Naive thymus-derived CD8-positive, alpha-beta T cell (primary cell): ENCODE measurements at places on chromosomes 1 and 21.
A peak's percentile ranks its signal among the peaks of the same experiment; 100 is the strongest.

DNA sequence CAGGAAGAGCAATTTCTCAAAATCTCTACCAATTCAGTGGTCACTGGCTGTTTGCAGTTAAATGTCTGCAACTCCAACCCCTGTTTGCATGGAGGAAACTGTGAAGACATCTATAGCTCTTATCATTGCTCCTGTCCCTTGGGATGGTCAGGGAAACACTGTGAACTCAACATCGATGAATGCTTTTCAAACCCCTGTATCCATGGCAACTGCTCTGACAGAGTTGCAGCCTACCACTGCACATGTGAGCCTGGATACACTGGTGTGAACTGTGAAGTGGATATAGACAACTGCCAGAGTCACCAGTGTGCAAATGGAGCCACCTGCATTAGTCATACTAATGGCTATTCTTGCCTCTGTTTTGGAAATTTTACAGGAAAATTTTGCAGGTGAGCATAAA is 167.2 kb downstream of the CRB1 start:
- H3K4me1 ChIP-seq = no peaks in the 10 kb centered on the region
- H3K27ac ChIP-seq = no peak overlapping the region
- no peaks in the 10 kb centered on the region for H3K36me3 ChIP-seq
- H3K4me3 ChIP-seq = no peak overlapping the region
- DNase-seq = no peak

DNA sequence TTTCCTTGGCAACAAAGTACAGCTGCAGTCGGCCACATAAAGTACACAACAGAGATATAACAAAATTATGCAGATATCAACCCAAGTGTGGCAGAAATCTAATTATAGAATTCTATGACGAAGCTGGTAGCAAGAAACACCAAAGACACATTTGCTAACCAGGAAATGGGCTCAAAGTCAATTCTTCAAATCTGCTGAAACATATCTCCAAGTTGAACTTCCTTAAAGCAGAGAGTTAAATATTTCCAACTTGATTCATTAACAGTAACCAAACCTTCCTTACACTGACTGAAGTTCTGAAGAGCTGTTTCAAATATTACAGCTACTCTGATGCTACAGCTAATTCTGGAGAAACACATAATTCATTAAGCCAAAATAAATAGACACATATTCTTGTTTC is 67.6 kb upstream of the SDC3 start:
- H3K27ac ChIP-seq = peak overlapping the region; percentile 68
- peaks cover 9% of the 10 kb centered on the region for H3K36me3 ChIP-seq
- no peak for DNase-seq

DNA sequence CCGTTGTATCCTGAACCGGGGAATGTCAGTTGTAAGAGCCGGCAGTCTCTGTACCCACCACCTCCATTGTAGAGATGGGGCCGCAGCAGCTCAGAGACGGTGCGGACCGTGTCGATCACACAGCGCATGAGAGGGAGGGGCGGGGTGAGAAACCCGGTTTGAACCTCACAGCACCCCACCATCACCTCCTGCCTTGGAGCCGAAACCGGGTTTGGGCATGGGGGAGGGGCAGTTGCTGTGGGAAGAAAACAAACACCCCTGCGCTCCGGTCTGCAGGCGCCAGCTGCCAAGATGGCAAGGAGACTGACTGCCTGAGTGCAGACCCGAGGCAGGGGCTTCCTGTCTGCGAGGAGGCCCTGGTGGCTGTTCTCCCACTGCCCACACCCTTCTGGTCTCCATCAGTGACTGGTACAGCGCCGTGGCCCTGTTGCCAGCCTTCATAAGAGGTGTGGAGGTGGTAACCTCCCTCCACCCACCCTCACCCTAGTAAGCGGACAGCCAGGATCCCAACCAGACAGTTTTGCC is 69.2 kb upstream of the SSBP3 start:
- peaks cover 68% of the 10 kb centered on the region for H3K4me1 ChIP-seq
- peak; percentile 68 for DNase-seq
- no peaks in the 10 kb centered on the region for H3K27me3 ChIP-seq
- H3K4me3 ChIP-seq = peak overlapping the region; percentile 77
- no peaks in the 10 kb centered on the region for H3K36me3 ChIP-seq

DNA sequence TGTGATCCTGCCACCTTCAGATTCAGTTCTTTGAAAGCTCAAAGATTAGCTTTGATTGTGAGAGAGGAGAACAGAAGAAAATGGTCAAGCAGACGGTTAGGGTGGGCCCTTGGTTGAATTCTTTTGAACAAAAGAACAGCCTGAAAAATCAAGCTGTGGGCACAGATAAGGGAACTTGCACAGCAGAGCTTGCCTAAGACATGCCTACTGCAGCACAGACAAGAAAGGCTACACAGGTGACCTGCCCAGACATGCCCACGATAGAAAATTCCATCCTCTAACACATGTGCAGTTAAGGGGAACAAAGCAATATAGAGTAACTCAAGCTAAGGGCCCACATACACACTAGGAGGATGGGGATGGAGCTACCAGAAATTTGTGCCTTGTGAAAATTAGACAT is 512.5 kb upstream of the LRRC7 start:
- no peaks in the 10 kb centered on the region for H3K27me3 ChIP-seq
- no peak overlapping the region for H3K4me3 ChIP-seq
- no peaks in the 10 kb centered on the region for H3K36me3 ChIP-seq
- H3K4me1 ChIP-seq = no peaks in the 10 kb centered on the region

DNA sequence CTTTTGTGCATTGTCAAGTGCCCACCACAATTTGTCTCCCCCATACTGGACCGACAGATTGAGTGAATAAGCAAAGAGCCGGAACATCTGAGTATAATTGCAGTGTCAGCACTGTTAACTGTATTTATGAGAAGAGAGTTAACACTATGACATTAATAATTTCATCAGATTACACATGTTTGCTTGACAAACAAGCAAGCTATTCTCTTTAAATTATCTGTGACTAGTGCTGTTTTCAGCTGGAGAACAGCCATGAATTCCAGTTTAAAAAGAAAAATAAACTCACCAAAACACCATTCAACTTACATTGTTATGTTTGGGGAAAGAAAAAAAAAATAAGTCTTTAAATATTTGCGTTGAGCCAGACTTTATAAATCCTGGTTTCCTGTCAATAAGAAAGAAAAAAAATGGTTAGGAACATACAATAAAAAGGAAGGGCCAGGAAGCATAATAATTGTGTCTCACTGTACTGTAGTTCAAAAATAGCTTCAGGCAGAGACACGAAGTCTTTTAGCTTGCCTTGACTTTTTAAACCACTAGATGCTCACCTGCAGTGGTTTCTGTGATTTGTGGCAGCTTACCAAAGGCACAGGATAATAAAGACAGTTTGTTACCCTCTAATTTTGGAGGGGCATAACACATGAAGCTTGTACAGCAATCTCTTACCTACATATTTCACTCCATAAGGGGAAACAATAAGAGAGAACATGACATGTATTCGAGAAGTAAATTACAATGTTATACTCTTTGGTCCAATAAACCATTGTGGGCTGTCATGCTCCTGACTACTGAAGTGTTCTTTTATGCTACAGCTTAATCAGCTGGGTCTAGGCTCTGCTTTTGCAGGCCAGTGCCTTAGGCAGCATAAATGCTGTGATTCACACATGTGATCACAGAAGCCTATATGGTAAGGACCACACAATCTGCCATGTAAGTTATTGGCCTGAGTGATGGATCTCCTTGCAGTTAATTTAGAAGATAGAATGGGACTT is 302.0 kb upstream of the ADGRL2 start:
- no peak for DNase-seq
- no peak overlapping the region for H3K27ac ChIP-seq
- H3K36me3 ChIP-seq = no peaks in the 10 kb centered on the region
- H3K4me3 ChIP-seq = no peak overlapping the region
- no peaks in the 10 kb centered on the region for H3K4me1 ChIP-seq
- H3K27me3 ChIP-seq = no peaks in the 10 kb centered on the region

DNA sequence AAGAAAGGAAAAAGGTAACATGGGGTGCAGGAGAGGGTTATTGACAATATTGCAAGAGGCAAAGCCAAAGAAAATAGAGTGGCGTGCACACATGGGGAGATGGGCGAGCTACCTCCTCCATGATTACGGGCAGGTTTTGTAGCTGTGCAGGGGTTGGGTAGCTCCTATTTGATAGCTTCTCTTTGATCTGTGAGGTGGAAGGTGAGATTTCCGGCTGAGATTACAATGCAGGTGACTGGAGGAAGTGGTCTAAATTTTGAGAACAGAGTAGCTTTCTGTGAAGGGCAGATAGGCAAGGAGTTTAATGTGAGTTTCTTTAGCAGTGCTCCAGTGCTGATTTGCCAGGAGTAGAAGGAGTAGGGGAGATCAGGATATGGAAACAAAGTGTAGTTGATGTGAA is 263.4 kb downstream of the PLA2G4A start:
- H3K27me3 ChIP-seq = no peaks in the 10 kb centered on the region
- H3K4me1 ChIP-seq = peaks cover 14% of the 10 kb centered on the region
- H3K4me3 ChIP-seq = peak overlapping the region; percentile 40
- no peak for DNase-seq
- peak overlapping the region; percentile 86 for H3K27ac ChIP-seq

DNA sequence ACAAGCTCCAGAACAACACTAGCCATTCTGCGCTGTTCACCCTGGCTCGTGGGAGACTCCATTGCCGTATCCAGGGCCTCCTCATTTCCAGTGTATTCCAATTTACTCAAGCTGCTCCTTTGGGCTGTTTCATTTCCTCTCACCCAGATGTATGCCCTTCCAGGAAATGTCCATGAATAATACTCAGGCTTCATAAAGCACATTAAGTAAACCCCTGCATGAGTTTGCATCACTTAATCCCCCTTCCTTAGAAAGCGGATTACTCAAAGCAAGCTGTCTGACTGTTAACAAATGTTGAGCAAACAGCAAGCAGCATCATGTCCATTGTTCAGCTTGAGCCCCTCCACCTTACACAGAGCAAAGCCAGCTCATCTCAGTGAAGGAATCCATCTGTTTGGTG is 403.6 kb upstream of the PBX1 start:
- no peak for DNase-seq
- no peak overlapping the region for H3K4me3 ChIP-seq
- no peak overlapping the region for H3K27ac ChIP-seq
- no peaks in the 10 kb centered on the region for H3K36me3 ChIP-seq
- no peaks in the 10 kb centered on the region for H3K27me3 ChIP-seq

DNA sequence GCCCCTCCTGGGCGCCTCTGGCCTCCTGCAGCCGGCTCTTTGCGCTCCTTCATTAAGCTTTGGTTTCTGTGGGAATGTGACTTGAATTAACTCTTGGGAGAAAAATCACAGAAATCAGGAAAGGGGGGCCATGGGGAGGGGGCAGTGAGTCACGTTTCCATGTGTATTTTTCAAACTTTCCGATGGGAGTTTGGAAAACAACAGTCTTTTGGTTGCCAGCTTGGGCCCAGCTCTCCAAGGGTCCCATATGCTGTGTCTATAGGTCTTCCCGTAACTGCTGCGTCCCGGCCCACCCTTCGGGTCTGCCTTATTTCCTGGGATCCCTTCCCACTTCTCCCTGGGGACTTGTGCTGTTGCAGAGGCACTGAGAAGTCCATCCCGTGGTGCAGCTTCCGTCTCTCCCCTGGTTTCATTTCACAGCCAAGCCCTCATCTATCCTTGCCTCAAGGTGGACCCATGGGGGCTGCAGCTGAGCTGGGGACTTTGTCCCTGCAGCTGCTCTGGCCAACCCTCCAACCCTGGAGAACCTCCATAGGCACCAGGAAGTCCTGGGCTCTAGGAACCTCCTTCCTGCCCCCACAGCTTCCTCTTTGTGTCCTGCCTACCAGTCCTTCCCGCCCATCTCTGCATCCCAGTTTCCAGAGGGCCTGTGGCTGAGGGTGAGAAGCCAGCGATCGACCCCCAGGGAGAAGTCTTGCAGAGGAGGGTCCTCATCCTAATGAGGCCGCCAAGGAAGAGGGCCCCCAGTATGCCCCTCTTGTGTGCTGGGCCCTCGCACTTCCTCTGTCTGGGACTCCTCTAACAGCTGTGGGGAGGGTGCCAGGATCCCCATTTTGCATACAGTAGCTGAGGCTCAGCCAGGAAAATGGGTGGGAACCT is 11.6 kb upstream of the LMNA start:
- DNase-seq = no peak
- H3K27ac ChIP-seq = peak overlapping the region; percentile 85
- H3K4me3 ChIP-seq = no peak overlapping the region
- H3K27me3 ChIP-seq = peaks cover 6% of the 10 kb centered on the region
- H3K4me1 ChIP-seq = peaks cover 66% of the 10 kb centered on the region

GRCh38 chr1:221923929-221924598 is 182.2 kb upstream of the DUSP10 start:
- H3K27ac ChIP-seq = no peak overlapping the region
- no peak for DNase-seq
- no peak overlapping the region for H3K4me3 ChIP-seq

DNA sequence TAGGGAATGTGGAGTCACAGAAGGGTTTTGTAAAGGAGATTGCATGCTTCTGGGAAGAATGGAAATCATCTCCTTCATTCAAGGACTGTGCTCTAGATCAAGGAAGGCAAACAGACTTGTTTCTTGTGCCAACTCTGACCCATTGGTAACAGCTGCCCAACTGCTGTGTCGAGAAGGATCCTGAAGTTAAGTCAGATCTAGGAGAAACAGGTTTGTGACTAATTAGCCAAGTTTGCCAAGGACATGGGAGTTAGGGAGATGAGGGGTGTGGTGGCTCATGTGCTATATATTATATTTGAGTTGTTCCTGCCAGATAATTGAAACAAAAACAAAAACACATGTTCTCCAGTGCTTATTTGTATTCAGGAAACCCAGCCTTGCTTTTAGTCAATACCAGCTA is 251.2 kb upstream of the USP24 start:
- H3K36me3 ChIP-seq = no peaks in the 10 kb centered on the region
- H3K4me1 ChIP-seq = no peaks in the 10 kb centered on the region
- DNase-seq = no peak
- H3K4me3 ChIP-seq = no peak overlapping the region

DNA sequence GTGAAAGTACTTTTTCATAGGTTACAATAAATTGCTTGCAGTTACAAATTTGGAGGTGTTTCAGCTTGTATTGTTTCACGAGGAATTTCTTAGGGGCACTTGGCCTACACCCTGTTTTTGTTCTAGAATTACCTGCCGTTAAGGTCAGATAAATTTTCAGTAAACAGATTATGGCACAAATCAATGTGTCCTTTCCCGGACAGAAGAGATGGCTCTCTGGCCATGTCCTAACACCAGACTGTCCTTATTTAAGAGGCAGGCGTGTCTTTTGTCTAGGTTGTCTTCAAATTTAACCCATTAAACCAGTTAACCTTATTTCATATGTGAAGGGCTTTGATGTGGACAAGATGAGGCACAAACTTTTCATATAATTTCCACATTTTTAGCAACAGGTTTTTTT is 243.4 kb downstream of the SDCCAG8 start:
- no peak overlapping the region for H3K27ac ChIP-seq
- no peaks in the 10 kb centered on the region for H3K27me3 ChIP-seq
- H3K36me3 ChIP-seq = peaks cover 54% of the 10 kb centered on the region
- H3K4me3 ChIP-seq = no peak overlapping the region

GRCh38 chr1:228471762-228472398 is 15.3 kb upstream of the RNF187 start:
- no peak overlapping the region for H3K4me3 ChIP-seq
- peaks cover 16% of the 10 kb centered on the region for H3K4me1 ChIP-seq
- H3K27ac ChIP-seq = no peak overlapping the region
- no peak for DNase-seq
- peaks cover 5% of the 10 kb centered on the region for H3K36me3 ChIP-seq
